Naive B cell (primary cell): ENCODE measurements at places on chromosomes 1 and 21.

DNA sequence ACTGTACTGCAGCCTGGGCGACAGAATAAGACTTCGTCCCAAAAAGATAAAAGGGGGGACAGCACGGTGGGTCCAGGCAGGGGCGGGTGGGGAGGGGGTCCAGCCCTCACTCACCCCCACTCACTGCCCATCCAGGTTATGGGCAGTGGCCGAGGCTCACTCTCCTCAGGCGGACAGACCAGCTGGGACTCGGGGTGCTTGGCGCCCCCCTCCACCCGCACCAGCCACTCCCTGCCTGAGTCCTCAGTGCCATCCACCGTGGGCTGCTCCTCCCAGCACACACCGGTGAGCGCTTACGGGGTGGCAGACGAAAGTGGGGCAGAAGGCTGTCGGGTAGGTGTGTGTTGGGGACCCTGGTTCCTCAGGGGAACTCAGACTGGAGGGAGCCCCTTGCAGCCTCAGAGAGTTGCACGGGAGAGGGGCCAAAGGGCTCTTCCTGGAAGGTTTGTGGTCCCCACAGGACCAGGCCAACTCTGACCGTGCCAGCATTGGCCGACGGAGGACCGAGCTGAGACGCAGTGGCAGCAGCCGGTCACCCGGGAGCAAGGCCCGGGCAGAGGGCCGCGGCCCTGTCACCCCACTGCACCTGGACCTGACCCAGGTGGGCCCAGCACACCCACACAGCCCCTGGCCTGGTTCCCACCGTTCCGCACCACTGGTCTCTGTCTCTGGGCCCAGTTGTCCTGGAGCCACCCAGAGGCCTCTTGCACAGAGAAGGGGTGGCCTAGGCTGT, 6.6 kb downstream of the PLEKHN1 start:
- no peak for DNase-seq

DNA sequence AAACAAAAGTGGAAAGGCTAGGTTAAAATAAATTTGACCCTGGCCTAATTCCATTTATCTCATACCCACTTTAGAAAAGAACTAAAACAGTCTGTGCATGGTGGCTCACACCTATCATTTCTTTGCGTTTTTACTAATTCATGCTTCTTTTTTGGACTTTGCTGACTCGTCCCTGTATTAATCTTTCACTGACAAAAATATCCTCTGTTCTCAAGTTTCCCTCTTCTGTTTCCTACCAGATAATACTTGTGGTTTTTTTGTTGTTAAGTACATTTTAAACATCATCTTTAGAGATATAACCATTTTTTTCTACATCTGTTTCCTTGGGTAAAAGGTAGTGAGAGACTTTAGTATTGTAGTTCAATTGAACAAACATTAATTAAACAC, 11.5 kb downstream of the CNST start:
- no peak for DNase-seq

- DNase-seq, result no peak
Measured at GRCh38 chr1:46558141-46558963, 6.9 kb upstream of the KNCN start.

- DNase-seq, result no peak
Measured at GRCh38 chr1:68145418-68146126, 86.8 kb downstream of the WLS start.

GRCh38 chr1:168683871-168684270, 45.1 kb downstream of the DPT start:
- no peak for DNase-seq

DNA sequence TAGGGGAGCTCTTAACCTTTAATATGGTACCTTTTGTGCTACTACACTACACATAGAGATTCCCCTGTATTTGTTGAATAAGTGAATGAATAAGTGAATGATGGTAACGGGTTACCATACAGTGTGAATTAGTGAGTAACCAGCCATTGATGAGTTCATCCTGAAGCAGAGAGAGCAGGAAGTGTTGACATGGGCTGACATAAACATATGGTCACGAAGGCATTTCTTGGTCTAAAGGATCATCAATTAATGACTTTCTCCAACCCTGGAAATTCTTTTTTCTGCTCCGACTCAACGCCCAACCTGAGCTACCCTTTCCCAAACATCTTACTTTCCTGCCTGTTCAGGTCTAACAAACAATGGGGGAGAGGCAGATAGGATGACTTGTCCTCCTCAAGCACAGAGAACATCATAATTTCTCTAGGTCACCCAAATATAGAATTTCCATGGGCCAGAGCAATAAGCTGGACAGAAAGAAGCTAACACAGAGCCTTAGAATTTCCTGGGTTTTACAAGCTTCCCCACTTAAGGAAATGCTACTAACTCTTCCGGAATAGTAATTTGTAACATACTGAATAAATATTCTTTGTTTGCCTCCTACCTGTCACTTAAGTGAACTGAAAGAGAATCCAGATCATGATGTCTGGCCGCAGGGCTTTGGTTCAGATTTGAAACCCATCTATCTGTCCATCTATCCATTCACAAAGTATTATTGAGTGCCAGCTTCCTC, 114.7 kb upstream of the NGF start:
- no peak for DNase-seq

- no peak for DNase-seq
Measured at GRCh38 chr1:211828584-211829342, 1.8 kb downstream of the LPGAT1 start.

- no peak for DNase-seq
Measured at GRCh38 chr1:167678422-167678821, 43.4 kb upstream of the MPZL1 start.

DNA sequence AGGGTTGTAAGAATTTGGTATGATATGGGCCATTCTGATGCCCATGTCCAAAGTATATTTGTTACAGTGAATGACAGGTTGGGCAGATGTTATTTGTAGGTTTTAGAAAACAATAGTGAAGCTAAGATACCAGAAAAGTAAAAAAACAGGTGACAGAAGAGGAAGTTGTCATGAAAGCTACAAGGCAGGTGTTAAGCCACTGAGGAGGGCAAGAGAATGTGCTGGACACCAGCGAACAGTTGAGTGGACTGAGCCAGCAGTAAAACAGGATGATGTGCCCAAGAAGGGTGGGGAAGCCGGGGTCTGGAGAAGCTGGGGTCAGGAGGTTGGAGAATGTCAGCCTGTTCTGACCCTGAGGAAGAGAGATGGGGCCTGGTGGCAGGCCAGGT, 83.3 kb downstream of the DTL start:
- DNase-seq, result no peak

DNA sequence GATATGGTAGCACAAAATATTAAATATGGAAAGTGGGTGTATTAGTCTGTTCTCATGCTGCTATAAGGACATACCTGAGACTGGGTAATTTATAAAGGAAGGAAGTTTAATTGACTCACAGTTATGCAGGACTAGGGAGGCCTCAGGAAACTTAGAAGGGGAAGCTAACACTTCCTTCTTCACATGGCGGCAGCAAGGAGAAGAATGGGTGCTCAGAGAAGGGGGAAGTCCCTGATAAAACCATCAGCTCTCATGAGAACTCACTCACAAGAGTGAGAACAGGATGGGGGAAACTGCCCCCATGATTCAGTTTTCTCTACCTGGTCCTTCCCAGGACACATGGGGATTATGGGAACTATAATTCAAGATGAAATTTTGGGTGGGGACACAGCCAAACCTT, 15.8 kb upstream of the BACE2 start:
- DNase-seq, result no peak

- DNase-seq, result no peak
Measured at GRCh38 chr1:12157366-12158231, 9.2 kb upstream of the TNFRSF1B start.

DNA sequence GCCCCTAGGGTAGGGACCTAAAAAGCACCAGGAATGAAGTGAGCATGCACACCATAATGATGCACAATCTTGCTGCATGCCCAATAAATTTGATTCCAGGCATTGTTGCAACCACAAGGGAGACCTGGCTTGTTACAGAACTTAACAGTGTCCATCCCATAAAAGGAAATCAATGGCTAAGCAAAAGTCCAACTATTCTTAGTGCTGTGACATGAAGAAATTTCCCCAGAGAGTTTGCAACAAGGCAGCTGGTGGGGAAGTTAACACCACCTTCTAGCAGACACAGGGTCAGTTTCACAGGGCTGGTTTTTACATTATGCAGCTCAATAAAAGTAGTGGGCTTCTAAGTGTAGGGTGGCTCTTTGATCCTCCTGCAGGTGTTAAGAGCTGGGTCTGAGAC, 221.1 kb downstream of the KCNJ6 start:
- no peak for DNase-seq

DNA sequence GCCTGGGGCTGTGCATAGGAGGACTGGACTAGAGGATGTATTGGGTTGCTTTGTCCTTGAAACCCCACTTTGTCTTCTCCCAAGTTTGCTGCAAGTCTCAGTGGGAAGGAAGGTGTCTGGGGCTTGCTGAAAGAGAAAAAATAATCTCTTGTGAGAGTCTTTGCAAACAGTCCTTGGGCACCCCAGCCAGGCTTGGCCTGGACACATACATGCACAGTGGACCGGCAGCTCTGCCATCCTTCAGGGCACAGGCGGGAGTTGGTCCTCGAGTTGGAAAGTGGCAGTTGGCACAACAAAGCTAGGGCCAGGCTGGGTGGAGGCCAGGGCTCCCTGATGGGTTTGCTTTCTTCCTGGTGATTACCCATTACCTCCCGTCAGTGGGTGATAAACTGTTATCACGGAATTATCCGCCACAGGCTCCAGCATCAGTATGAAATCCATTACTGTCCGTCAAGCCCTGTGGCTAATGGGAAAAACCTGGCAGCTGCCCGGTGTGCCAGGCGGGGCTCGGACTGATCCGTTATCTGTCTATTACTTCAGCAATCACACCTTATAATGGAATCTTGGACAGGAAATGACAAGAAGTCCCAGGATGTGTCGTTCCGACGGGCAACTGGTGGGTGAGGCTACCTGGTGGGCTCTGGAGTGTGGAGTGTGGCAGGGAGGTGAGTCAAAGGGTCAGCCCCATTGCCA, 265.7 kb downstream of the GRIK3 start:
- DNase-seq, result no peak

DNA sequence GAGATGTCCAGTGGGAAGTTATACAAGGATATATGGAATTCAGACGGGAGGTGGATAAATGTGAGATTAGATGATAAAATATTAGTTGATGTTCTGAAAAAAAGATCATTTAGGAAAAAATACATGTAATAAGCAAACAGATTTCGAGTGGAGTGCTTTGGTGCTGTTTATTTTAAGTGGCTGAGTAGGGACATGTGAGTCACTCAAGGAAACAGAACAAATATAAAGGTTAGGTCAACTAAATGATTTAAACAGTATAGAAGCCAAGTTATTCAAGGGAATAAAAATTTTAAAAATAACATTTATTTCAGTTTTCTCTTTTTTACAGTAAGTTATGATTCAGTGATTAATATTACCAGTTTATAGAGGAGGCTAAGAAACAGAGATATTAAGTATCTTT, 1046.7 kb upstream of the B3GALT2 start:
- no peak for DNase-seq

GRCh38 chr1:97053268-97053667, 331.7 kb downstream of the PTBP2 start:
- no peak for DNase-seq

DNA sequence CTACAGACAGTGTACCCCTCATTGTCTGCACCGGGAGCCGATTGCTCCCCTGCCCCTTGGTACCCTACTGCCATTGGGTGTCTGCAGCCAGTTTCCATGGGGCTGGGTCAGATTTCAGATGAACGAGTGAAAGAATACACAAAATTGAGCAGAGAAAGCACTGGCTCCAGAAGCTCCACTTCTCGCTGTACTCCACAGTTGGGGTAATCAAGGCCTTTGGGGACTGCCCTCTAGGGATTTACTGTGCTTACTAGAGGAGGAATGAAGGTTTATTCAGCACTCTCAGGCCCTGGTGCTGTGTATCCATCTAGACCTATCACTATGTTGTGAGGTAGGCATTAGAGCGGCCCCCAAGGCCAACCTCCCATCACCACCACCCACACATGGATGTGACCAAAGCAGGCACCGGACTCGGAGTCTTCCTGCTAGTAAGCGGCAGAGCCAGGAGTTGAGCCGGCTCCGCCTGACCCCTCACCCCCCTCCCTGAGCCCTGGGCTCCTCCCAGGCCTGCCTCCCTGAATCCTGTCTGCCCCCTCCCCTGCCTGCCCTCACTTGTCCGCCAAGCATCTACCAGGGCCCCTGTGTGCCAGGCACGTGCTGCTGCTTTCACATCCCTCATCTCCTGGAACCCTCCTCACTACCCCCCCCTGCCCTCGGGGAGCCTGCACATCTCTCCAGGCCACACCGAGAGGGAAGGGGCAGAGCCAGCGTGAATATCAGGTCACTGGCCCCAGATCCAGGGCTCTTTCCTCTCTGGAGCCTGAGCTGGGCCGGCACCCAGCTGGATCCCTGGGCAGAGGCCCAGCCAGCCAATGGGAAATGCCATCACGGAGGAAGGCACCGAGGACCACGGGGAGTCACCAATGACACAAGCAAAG, 23.3 kb downstream of the KCNN3 start:
- no peak for DNase-seq

DNA sequence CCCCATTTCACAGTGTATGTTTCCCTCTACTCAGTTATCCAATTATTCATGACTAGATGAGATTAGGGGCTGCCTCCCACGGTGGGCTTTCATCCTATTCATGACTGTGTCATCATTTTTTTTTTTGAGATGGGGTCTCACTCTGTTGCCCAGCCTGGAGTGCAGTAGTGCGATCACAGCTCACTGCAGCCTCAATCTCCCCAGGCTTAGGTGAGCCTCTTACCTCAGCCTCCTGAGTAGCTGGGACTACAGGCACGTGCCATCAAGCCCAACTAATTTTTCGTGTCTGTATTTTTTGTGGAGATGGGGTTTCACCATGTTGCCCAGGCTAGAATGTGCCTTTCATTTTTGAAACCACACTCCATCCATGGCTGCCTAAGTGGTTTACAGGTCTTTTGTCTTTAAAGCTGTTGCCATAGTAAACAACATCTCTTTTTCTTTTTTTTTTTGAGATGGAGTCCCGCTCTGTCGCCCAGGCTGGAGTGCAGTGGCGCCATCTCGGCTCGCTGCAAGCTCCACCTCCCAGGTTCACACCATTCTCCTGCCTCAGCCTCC, 60.0 kb downstream of the PIK3CD start:
- DNase-seq, result no peak

- no peak for DNase-seq
Measured at GRCh38 chr1:7408771-7409150, 362.3 kb upstream of the VAMP3 start.

DNA sequence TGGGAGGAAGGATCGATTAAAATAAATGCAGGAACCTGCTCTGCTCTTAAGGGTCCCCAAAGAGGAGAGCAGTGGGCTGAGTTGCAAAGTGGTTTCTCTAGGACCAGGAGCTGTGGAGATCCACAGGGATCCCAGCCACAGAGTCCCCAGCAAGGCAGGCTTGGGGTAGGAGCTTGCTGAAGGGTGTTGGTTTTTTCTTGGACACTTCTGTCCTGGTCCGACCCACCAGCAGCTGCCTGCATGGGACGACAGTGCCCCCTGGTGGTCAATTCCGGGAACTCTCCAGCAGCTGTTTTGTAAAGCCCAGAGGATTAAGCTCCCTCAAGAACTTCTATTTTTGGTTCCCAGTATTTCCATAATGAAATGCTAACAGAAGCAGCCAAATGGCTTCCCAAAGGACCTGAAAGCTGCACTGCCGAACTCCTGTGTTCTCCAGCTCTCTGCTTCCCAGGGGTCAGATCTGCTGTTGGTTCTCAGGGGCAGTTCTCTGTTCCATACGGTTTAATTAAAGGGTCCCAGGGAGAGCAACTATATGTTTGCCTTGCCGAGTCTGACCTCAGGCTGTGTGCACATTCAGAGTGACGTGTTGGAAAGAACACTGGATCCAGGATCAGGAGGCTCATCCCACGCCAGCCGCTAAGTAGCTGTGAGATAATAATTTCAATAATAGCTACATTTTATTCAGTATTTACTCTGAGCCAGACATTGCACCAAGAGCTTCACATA, 23.2 kb downstream of the NENF start:
- DNase-seq, result peak; percentile 70
